ENCODE measurements at places on chromosomes 16 and 17. TPM values are rescaled to one million over a fixed set of nuclear protein-coding genes. Genes with fewer than 3 reads are reported as not detected.

- DNase-seq: peak; percentile 2
Observed at GRCh38 chr16:6165330-6165979, 1067.9 kb upstream of the EEF2KMT start.

GRCh38 chr16:11063448-11064201 lies 119.3 kb downstream of the CLEC16A start:
- no peak for DNase-seq

DNA sequence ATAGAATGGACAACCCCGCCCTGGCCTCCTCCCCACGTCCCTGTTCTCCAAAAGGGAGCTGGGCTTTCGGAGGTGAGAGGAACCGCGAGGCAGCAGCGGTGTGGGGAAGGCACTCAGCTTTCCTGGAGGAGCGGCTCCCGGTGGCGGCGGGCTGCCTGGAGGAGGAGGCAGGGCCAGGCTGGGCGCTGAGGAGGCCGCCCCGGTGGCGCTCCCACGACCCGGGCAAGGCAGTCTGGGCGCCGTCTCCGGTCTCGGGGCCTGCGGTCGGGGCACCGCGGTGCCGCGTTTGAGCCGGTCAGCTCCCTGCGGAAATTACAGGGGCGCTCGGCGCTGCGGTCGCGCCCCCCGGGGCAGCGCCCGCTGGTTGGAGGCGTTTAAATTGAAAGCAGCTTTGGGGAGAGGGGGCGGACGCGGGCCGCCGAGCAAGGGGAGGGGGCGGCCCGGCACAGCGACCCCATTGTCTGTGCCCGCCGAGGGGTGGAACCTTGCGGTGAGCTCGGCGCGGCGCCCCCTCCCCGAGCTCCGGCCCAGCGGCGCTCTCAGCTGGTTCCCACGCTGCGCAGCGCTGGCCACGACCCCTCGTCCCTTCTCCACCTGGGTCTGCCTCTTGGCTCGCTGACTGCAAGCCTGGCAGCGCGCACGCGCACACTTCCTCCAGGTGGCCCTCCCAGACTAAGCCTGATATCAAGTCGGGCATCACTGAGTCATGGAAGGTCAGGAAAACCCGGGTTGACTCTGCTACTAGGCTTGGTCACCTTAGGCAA lies 58.7 kb upstream of the DLX4 start:
- DNase-seq: no peak

DNA sequence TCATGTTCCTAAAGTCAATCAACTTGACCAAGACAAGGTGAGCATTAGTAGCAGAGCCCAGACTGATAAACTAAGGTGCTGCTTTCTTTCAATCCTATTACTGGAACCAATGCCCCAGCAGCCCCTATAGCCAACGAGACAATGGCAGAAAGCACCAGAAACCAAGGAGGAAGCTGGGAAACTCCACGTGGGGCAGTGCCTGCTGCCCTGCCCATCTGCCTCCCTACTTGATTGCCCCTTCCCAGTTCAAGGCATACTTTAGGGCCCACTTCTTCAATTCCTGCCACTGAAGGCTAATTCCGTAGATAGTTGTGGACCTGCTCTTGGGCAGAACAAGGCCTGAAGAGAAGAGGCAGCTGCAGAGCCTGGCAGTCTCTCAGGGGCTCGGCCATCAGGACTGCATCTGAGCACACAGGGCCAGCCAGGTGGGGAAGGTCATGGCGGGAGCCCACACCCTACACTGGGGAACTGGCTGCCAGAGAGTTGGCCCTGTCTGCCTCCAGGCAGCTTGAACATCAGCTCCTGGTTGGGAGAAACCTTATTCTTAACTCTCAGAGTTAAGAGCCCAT lies 30.9 kb downstream of the WSB1 start:
- DNase-seq: no peak

- peak; percentile 63 for DNase-seq
Observed at GRCh38 chr17:29566473-29567303, at the start of gene ABHD15. ABHD15 (minus strand) TSS chr17:29567037; CDS start chr17:29566966, 71 bp downstream.

DNA sequence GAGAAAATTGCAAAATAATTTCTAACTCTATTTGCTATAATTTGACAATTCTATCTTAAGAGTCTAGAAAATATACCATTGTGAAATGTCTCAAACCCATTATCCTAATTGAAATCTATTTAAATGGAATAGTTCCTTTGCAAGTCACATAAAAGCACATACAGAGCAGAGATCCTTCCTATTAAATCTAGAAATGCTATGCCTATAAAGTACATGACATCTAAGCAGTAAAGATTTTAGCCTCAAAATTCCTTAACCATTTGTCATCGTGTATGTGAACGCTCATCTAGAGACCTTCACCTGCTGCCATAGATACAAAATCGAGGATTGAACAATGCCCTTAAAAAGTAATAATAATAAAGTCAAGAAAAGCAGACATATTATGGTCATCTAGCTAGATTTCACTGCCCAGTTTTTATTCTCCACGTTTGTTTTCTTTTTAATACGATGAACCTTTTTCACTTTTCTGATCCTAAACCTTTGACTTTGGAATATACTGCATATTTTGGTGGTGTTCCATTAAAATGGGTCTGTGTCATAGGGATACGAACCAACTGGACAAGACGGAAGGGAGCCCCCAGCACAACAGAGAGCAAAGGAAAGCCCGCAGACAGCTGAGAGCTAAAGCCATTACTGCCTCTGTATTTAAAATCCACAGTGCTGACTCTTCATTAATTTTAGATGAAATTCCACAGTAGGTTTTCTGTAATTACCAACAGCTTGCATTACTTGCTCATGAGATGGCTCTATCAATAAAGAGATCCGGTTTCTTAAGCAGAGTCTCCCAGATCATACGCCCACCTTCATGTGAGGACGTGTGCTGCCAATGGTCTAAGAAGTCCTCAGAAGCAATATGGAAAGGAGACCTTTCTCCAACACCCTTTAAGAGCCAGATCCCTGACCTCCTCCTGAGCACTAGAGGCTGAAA lies 17.6 kb downstream of the TEX2 start:
- no peak for DNase-seq

DNA sequence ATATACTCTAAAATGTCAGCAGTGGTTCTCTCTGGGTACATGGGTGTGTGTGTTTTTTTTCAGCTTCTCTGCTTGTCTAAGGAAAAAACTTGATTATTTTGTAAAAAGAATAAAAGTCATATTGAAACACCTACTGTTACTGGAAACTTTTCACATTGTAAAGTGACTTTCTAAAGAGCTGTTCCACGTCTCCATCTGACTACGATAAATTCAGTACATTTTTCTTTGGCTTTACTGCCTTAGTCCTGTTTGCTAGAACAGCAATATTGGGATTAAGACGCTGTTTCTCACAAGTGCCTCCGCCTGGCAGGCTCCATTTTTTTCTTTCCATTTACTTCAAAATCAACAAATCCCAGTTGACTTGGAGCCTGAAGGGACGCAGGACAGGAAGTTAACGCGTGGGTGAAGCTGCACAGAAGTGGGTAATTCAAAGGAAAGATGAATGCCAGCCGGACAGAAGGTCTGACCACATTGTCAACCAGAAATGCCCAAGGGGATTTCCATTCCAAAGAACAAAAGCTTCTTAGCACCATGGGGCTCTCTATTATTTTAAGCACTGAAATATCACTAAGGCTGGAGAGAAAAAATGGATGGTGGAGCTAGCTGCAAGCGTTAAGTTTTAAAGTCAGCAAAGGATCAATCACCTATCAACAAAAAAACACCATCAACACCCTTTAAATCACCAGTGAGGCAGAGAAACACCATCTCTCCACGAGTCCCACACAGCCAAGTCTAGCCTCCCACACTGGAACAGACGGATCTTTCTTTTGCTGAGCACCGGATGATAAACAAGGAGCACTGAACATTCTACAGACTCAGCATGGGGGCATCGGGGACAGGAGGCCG lies 8.4 kb downstream of the GLOD4 start:
- DNase-seq: no peak

GRCh38 chr17:59105852-59106462 lies 723 bp downstream of the TRIM37 start:
- peak; percentile 29 for DNase-seq

DNA sequence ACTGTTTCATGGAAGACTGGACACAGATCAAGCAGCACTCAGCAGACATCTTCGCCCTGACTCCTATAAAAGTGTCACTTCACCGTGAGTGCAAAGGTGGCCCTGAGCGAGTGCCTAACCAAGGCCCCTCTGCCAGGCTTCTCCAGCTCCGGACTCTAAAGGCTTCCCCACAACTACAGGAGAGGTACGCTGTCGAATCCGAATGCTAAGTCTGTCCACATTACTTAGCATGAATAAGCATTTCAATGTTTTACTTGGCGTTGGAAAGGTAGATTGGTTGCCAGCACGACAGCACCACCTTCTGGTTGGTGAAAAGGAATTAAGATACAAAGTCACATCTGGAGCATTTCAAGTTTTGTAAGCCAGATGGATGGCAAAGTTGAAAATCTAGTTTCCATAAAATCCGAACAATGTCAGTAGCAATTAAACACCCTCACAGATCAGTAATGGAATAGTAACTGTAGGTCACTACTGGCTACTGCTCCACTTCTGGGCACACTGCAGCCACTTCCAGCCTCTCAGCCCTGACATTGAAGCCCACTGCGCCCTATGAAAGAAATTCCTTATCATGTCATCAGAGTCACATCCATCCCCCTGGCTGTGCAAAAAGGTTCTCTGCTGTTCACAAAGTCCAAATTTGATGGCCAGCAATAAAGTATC lies 100.9 kb downstream of the PARN start:
- DNase-seq: peak; percentile 87

DNA sequence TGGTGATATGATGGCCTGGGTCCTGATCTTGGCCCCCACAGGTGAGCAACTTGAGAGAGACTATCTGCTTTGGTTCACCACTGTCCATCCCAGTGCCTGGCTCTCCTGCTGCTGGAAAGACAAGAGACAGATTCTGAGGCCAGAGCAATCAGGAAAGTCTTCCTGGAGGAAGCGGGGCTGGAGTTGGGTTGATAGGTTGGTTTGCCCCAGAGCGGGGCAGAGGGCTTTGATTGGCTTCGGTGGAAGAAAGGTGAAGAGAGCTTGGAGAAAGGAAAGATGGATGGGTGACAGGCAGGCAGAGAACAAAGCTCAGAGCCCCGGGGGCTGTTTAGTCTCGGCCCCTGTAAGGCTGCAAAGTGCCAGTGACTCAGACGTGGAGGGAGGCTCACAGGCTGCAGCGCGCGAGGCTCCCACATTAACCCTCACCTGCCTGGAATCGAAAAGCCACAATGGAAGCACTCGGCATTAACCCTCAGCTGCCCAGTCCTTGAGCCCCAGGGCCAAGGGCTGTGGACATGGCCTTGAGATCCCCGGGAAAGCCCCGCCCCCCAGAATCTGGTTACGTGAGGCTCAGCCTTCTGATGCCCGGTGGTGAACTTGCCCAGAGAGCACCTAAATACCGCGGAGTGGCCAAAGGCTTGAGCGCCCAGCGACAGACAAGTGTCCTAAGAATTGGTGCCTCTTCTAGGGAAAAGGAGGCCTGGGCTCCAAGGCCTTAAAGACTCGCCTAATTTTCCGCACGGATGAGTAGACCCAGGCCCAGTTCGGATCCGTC lies 996 bp upstream of the CPNE2 start:
- peak; percentile 36 for DNase-seq

DNA sequence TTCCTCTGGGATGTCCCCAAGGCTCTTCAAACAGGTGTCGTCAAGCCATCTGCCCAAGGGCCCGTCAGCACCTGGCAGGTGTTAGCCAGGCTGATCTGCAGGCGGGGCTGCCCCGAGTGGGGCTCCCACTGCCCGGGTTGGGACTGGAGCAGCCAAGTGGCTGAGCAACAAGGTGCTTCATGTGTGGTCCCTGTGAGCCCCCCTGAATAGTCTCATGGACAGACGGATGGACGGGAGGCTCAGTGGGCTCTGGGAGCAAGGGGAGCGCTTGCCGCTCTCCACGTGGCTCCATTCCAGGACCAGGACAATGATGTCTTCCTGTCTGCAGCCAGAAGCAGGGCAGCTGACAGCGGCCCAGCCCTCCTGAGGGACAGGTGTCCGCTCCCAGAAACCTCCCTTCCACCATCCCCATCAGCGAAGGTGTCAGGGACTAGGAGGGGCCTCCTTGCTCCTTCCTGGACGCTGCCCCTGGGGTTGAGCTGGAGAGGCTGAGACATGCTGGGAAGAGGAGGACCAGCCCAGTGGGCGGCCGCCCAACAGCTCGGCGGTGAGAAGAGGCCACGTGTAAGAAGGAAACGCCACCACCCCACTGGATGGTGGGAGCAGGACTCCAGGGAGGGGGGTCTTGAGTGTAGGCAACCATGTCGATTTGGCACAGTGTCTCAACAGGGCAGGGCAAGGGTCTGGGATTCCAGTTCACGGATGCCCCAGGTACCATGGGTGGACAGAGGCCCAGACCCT lies 9.6 kb downstream of the SNAI3 start:
- no peak for DNase-seq

- no peak for DNase-seq
Observed at GRCh38 chr17:5555254-5555653, 29.1 kb downstream of the NLRP1 start.

DNA sequence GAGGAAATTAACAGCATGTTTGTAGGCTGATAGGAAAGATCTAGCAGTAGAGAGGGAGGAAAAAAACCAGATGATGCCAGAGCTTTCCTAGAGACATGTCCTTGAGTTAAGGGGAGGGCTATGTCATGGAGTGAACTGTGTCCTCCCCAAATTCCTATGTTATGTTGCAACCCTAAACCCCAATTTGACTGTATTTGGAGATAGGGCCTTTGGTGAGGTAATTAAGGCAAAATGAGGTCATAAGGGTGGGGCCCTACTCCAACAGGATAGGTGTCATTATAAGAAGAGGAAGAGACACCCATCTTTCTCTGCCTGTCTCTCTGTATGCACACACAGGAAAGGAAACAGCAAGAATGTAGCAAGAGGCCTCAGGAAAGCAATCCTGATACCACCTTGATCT lies 195.3 kb upstream of the AXIN2 start:
- DNase-seq: no peak

GRCh38 chr17:412211-413015 lies 59.8 kb upstream of the RPH3AL start:
- peak; percentile 82 for DNase-seq

- DNase-seq: no peak
Observed at GRCh38 chr16:14087590-14088154, 16.6 kb downstream of the MRTFB start.

DNA sequence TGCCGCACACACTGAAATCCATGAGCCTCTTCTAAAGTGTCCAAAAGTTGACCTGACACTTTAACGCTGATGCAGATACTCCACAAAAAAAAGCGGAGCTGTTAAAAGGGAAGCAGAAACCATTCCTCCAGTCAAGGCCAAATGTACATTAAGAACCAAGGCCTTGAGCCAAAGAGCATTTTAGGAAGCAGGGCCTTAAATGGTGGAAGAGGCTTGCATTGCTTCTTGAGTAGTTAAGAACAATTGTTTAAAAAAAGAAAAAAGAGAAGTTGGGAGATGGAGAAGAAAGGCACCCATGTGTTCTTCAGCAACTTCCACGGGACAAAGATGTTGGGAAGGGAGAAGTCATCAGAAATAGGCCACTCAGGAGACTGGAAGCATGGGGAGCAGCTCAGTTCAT lies 6.3 kb downstream of the ZFHX3 start:
- peak; percentile 57 for DNase-seq

GRCh38 chr16:87791295-87792204 lies 25.8 kb upstream of the KLHDC4 start:
- DNase-seq: no peak

Gene SLFN13
- total RNA-seq: 20.6 TPM

Gene FAM20A
- 86.1 TPM for total RNA-seq

Gene MCRIP2
- 61.6 TPM for total RNA-seq

Gene OVCA2
- 11.1 TPM for total RNA-seq

Gene C16orf89
- 93.1 TPM for total RNA-seq

Gene ASGR2
- total RNA-seq: 1.7 TPM

Gene CHST4
- total RNA-seq: 0.43 TPM

Gene HASPIN
- 0.55 TPM for total RNA-seq

Gene DHX58
- total RNA-seq: 14.7 TPM

Gene KRTAP2-3
- total RNA-seq: not detected

Gene SEZ6L2
- 19.2 TPM for total RNA-seq

Gene CCL4
- total RNA-seq: 15.1 TPM

Gene TLE7
- not detected for total RNA-seq

Gene TMEM98
- total RNA-seq: 176 TPM

All from lung (tissue), 17 donors.